Mucosa of descending colon (tissue), 3 donors: ENCODE measurements at places on chromosomes 2 and 18. TPM values are rescaled to one million over a fixed set of nuclear protein-coding genes. Genes with fewer than 3 reads are reported as not detected.

The L3MBTL4 gene
- total RNA-seq = 4.9 TPM

The RIT2 gene
- not detected for total RNA-seq

The FEZ2 gene
- total RNA-seq = 63.3 TPM

The AGPS gene
- 48.7 TPM for total RNA-seq

The COLEC12 gene
- 4.7 TPM for total RNA-seq
